AG20443 (cell line): ENCODE measurements at places on chromosomes 7 and 10.
A peak's percentile ranks its signal among the peaks of the same experiment; 100 is the strongest.

DNA sequence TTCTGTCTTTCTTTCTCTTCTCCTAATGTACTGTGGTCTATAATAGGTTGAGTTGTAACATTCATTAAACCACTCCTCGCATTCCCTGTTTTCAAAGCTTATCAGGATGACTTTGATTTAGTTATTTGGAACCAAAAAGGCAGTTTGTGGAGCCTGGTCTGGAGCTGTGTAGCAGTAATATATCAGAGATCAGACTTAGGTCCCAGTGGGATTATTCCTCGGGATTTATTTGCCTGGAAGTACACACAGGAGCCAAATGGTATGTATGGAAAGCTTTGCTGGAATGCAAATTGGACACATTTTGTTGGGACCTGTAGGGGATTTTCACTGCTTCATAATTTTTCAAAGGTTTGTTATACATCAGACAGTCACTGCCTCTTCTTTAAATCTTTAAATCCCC is 40.9 kb downstream of the GBF1 start:
- DNase-seq = no peak

DNA sequence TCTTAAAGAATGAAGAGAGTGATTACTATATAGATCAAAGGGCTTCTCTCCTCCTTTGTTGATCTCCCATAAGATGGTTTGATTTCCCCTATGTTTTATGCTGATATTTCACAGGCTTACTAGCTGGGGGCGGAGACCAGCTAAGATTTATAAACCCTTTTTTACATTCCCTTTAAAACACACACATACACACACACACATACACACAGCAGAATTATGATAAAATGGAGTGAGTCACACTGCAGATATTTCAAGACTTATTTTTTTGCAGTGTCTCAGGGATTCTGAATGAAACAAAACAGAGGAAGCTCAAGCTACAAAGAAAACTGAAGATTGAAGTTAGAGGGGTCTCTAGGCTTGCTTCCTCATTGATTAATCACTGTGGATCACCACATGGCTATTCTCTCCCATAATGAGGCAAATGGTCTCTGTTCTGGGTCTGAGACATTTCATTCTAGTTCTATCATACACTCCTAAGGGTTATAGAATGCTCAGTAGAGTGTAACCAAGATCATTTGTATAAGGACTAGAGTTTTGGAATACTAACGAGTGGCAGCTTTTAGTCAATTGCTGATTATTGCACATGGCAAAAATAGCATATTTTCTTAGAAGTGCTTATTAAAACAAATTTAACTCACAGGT is 18.6 kb downstream of the INA start:
- DNase-seq = peak; percentile 63

DNA sequence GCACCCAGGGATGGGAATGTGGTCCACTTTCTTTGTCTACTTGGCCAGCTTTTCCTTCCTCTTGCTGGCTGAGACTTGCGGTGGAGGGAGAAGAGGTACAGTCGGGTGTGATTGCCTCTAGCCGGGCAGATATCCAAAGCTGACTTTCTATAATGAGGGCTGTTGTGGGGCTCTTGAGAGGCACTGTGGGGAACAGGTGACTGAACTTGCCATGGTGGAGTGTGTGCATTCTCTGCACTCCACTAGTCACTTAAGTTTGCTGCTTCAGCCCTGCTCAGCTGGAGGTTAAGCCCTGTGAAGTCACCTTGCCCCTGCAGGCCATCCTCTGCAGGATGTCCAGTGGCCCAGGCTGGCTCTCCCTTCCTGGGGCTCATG is 116.6 kb downstream of the AOAH start:
- no peak for DNase-seq

DNA sequence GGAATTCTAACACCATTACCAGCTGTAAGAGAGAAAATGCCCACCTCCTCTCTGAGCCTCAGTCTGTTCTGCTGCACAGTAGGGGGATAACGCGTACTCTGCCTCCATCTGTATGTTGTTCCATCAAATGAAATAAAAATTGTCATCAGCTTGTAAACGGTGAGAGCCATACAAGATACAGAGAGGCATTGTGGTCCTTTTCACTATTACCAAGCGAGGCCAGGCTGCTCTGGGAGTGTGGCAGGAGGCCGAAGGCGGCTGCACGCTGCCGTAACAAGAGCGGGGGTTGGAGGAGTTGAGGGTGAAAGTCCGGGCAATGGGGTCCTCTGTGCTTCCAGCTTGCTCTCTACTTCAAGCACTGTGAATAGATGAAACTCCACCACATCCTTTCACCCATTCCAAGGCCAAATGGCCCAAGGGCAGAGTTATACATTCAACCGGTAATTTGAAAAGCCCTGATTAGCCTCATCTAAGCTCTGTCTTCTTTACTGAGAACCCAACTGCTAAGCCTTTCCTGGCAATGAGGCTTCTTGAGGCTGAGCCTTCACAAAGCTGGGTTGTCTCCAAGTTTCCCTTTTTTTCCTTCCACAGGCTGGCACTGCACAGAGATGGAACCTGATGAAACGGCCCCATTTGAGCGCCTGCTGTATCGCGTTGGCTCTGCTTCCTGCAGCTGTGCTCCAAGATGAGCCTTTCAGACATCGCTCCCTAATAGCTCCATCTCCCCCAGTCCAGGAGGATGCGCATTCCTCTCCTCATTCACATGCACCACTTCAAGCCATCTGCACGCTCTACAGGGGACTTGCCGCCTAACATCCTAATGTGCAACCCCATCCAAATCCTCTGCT is 47.2 kb downstream of the PYROXD2 start:
- no peak for DNase-seq

DNA sequence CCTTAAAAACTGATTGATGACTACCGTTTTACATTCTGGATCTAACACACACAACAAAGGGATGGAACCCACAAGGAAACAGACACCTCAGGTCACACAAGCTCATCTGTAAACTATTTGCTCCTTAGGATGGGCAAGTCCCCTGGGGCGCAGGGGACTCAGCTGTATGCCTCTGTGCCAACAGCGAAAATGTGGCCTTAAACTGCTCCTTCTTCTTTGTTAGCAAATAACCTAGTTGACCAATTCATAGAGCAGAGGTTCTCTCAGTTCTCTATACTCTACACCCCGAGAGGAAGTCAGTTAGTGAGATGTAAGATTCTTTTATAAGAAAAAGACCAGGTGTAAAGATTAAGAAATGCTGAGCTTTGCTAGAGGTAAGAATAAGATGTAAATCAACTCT is 181.9 kb upstream of the PRSS58 start:
- no peak for DNase-seq

GRCh38 chr7:105764506-105764905 is 111.9 kb downstream of the ATXN7L1 start:
- no peak for DNase-seq

- DNase-seq = peak; percentile 24
Measured at GRCh38 chr10:80289451-80290287, at the start of gene MAT1A. Gene MAT1A (minus strand): TSS chr10:80289658. CDS start chr10:80289423, 235 bp downstream.

DNA sequence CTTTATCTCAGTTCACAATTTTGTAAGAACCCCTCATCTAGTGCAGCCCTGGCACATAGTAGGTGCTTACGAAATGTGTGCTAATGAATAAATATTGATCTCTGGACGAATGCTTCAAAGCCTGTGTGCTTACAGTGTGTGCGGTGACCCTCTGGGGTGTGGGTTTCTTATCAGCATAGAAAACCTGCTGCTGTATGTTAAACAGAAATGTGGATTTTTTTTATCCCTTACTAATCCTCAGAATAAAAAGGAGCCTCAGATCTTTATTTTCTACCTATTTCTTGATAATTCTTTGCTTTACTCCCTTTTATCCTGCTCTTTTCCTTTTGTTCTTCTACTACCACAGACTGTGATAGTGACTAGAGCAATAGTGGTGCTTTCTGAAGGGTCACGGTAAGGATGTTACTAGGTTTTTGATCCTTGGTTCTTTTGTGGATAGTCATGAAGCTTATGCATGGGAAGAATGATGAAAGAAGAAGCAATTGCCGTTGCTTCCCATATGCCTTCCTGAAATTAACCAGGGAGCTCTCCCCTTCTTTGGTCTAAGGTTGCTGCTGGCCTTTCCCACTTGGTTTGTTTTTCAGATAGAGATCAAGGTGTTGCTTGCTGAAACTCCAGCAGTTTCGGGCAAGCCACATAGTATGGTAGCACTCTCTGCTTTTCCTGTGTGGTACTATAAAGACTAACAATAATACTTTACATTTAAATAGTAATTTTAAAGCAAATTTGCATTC is 44.7 kb downstream of the SPAG6 start:
- no peak for DNase-seq

DNA sequence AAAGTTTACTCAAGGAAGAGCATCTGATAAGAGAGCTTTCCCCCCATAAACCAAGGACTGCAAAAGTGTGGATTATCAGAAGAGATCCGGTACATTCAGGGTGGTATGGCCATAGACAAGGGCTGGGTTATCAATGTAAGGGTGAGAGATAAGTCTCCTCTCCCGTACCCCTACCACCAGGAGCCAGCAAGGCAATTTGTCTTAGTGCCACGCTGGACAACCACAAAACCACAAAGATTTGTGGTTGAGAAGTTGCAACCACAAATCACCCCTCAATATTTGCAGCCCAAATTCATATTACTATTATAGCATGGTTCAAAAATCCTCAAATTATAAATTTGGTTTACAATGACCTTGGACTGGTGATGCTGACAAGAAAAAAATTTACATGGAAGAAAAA is 2.3 kb upstream of the ZSCAN25 start:
- no peak for DNase-seq

DNA sequence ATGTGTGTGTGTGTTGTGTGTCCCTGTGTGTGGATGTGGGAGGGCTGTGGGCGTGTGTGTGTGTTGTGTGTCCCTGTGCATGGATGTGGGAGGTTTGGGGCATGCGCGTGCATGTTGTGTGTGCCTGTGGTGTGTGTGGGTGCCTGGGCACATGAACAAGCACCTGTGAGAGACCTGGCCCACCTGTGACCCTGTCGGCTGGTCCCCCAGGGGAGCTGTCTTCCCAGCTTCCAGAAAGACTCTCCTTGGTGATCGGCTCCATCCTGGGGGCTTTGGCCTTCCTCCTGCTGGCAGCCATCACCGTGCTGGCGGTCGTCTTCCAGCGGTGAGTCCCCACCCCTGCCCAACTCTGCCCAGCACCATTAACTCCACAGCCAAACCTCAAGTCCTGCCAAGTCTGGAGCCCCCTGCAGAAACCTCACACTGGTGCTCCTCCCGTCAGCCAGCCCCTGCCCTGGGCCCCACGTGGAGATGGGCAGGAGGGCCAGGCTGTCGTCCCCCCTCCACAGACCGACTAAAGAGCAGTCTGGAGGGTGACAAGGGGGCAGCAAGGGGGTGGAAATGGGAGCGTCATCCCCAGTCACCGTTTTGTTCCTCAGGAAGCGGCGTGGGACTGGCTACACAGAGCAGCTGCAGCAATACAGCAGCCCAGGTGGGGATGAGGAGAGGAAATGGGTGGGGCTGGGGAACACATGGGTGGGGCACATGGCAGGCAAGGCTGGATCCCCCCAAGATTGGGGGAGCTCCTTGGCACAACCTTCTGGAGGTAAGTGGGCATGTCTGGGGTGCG is 12.7 kb downstream of the EPHB6 start:
- no peak for DNase-seq
